K562 (cell line): ENCODE measurements at places on chromosomes 16 and 17. TPM values are rescaled to one million over a fixed set of nuclear protein-coding genes. Genes with fewer than 3 reads are reported as not detected.

DNA sequence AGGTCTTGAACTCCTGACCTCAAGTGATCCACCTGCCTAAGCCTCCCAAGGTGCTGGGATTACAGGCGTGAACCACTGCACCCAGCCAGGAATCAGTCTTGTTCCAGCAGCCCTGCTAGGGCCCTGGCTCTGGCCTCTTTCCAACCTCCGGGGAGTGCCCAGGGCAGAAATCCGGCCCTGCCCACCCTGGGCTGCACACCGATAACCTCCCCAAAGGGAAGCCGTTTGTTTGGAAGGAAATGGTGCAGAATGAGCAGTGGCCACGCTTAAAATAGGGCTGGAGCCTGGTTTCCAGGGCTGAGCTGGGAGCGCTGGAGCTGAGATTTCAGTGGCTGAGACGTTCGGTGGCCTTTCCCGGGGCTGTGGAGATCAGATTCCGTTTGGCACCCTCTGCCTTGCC is 17.8 kb upstream of the EMP2 start:
- no peak for DNase-seq

DNA sequence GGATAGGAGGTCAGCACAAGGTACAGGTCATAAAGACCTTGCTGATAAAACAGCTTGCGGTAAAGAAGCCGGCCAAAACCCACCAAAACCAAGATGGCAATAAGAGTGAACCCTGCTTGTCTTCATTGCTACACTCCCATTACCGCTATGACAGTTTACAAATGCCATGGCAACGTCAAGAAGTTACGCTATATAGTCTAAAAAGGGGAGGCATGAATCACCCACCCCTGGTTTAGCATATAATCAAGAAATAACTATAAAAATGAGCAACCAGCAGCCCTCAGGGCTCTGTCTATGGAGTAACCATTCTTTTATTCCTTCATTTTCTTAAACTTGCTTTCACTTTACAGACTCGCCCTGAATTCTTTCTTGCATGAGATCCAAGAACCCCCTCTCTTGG is 1.0 kb upstream of the HSBP1 start:
- no peak for DNase-seq

DNA sequence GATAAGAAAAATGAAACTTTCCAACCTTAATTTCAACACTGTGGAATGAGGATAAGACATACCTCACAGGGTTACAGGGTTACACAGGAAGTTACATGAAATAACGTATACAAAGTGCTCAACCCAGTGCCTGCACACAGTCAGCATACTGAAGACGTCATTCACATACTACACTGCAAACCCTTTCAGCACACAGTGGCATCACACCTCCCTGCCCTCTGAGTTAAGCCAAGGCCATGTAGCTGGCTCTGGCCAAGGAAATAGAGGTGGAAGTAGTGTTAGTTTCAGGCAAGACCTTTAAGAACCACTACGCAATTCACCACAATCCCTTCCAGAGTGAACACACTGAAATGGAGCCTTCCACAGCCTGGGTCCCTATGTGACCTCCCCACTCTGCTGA is 46.6 kb upstream of the GSG1L start:
- no peak for DNase-seq

DNA sequence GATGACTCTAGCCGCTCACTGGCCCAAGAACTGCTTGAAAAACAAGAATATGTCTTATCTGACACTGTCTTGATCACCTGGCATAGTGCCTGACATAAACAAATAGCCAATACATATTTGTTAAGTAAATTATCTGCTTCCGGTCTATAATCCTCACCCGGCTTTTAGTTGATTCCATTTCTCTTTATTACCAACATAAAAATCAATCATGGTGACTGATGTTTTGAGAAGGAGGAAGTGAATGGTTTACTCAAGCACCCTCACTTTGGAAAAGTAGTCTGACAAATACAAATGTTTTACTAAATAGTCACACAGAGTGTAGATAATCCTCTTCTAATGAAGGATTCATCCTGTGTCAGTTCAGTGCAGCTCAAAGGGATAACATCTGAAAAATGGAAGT is 47.0 kb downstream of the SKAP1 start:
- no peak for DNase-seq

- no peak for DNase-seq
Observed at GRCh38 chr17:69269131-69269998, 40.7 kb upstream of the ABCA10 start.

DNA sequence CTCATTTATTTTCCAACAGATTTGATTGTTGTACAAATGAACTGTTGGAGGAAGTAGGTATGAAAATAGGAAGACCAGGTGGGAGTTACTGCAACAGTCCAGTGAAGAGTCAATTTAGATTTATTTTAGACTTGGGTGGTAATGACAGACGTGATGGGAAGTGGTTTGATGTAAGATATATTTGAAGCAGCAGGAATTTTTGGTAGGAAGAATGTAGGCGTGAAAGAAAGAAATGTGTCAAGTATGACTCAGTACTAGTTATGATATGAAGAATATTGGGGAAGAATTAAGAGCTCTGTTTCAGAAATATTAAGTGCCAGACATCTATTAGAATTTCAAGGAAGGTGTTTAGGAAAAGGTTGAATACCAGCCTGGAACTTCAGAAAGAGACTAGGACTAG is 247.9 kb upstream of the AXIN2 start:
- no peak for DNase-seq

- DNase-seq = no peak
Observed at GRCh38 chr16:86011532-86011931, 112.6 kb downstream of the IRF8 start.

DNA sequence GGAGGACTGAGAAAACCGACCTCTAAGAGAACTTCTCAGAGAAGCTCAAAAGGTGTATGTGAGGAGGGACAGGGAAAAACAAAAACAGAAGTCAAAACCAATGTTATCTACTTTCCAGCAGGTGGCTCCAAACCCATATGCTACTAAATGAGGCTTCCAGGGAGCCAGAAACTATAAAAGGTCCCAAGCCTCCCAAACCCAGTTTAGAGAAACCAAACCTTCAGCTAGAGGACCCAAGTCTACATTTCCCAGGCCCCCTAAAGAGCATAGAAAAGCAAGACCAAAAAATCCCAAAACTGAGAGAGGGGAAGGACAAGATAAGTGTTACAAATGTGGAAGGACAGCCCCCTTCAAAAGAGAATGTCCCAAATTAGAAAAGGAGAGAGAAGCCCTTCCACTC is 3.7 kb downstream of the HPR start:
- DNase-seq = peak; percentile 72

DNA sequence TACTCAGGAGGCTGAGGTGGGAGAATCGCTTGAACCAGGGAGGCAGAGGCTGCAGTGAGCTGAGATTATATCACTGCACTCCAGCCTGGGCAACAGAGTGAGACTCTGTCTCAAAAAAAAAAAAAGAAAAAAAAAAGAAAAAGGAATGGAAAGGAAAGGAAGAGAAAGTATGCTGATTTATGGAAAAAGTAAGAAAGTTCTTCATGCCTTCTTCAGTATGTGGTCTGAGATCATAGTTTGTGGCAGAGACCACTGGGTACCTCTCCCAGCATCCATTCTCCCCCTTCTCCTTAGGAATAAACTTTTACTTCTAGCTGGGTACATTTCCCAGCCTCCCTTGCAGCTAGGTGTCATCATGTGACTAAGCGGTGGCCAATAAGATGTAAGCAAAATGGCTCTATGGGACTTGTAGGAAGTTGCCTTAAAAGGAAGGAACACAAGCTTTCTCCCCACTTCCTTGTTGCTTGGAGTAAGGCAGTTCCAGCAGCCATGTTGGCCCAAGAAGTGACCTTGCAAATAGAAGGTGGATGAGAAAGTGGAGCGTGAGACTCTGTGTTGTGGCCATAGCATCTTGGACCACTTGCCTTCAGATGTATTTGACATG is 26.1 kb upstream of the XPO6 start:
- peak; percentile 42 for DNase-seq

GRCh38 chr16:89096768-89097391 is 3.2 kb downstream of the ACSF3 start:
- DNase-seq = no peak

DNA sequence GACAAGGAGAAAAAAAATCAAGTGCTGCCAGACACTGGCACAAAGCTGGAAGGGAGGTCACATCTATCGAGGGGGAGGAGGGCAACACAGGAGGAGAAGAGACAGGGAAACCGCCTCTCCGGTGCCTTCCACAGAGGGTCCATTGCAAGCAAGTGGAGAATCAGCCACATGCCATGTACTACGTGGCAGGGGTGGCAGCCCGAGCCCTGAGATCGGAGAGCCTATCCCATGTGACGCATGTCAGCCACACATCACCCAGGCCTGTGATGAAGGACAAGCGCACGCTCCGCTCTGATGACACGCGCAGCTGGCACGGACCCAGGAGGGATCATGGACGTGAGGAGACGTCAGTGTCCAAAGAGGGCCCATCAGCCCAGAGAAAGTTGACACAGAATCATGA is 30.1 kb downstream of the ADCY9 start:
- DNase-seq = no peak

- DNase-seq = peak; percentile 39
Observed at GRCh38 chr17:16298140-16298662, 55.1 kb downstream of the CENPV start.

DNA sequence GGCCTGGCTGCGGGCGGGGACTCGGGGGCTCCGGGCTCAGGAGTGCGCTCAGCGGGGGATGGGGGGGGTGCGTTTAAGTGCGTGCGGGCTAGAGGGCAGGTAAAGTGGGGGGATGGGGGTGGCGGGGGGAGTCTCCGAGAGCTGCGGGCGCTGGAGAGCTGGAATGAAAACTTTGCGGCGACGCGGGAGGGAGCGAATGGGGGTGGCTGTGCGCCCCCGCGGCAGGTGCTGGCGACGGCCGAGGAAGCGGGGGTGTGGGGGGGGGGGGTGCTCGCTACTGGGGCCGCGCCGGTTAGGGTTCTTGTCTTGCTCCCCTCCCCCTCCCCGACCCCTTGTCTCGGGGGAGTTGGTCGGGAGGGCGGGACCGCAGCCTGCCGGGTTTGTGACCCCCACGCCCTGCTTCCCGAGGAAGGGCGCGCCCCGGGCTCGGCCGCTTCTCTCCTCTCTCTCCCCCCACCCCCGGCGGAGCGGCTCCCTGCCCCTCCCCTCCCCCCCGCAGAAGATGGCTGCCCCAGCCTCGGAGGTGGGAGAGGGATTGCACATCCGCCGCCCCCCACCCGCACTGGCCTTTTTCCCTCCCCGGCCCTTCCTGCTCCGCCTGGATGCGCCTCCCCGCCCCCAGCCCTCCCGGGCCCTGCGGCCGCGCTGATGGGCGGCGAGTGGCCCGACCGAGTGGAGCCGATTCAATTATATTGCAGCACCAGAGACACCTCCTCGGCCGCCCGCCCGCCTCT is 649 bp downstream of the GSE1 start:
- peak; percentile 64 for DNase-seq

- no peak for DNase-seq
Observed at GRCh38 chr17:13153036-13153435, 135.2 kb upstream of the ELAC2 start.

- DNase-seq = no peak
Observed at GRCh38 chr17:48621410-48622392, 4.5 kb downstream of the HOXB9 start.

- peak; percentile 49 for DNase-seq
Observed at GRCh38 chr16:57185446-57185944, 344 bp downstream of the PSME3IP1 start.

- no peak for DNase-seq
Observed at GRCh38 chr17:32481193-32481592, 5.6 kb upstream of the CDK5R1 start.

DNA sequence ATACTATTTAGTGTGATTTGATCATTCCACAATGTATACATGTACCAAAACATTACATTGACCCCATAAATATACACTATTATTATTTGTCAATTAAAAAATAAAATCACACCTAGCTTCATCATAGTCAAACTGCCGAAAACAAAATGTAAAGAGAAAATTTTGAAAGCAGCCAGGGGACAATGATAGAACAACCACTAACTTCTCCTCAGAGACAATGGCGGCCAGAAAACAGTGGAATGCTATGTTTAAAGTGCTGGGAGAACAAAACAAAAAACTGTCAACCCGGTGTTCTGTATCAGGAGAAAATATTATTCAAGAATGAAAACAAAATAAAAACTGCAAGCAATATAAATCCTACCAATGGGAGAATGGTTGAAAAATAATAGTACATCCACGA is 63.2 kb downstream of the METRNL start:
- DNase-seq = no peak

DNA sequence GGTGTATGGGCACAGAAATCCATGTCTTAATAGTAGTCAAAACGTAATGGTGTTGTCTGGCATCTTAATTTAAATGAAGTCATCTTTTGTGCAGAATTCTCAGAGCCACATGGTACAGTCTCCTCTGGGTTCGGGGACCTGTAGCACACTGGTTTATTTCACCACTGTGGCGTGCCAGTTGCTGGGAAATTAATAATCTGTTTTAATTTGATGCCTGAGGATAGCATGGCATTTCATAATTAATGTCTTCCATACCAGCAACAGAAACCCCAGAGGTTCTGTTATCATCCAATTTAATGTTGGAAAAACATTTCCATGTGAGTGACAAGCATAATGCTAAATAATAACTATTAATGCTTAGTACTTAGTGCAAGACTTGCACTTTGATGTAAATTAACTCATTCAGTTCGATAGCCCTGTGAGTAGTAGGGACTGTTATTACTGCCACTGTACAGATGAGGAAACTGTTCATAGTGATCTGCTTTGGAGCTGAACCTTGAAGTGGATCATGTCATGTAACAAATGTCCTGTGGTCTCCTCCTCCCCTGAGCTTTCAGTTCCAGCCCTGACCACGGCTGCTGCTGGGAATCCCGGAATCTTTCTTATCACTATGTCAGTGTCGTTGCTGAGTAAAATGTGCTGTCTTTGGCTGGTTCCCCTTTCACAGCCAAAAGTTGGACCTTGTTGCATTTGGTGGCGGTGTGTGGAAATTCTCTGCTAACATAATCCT is 51.2 kb downstream of the SNX29 start:
- peak; percentile 28 for DNase-seq

GRCh38 chr17:4204710-4205173 is 59.0 kb downstream of the ANKFY1 start:
- DNase-seq = no peak

DNA sequence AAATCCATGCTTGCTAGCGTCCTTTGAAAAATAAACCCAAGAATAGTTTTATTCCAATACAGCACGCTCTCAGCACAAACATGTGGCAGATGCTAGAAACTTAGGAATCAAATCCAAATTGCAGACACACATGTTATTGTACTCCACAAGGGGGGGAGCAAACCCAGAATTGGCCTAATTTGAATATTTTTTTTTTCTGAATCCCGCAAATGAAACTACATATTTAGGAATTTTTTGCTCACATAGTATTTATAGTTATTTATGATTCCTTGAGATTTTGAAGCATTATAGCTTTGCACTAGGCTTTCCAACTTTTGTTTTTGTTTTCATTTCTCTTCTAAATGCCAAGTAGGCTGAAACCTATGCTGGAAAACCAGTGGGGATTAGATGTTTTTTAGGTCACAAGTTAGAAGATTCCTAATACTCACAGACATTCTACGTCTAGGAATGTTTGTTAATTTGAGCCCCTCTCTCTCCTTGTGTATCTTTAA is 59.3 kb upstream of the CDH11 start:
- no peak for DNase-seq

Gene CUEDC1
- total RNA-seq = 1.0 and 2.5 TPM in 2 replicates

Gene SLC6A2
- total RNA-seq = not detected in 2 replicates

Gene CDH8
- 1.1 and 1.4 TPM in 2 replicates for total RNA-seq

Gene TLE7
- total RNA-seq = not detected in 2 replicates

Gene ZP2
- not detected in 2 replicates for total RNA-seq

Gene FBXW10
- total RNA-seq = not detected in 2 replicates

Gene NETO2
- total RNA-seq = 16.2 and 19.0 TPM in 2 replicates

Gene ANKRD40CL
- not detected in 2 replicates for total RNA-seq

Gene TBX2
- total RNA-seq = 0.13 and 0.18 TPM in 2 replicates

Gene ACE
- 1.6 and 1.8 TPM in 2 replicates for total RNA-seq
